Epithelial cell of esophagus (primary cell): ENCODE measurements at places on chromosomes 6 and 20.
A peak's percentile ranks its signal among the peaks of the same experiment; 100 is the strongest.

- DNase-seq: no peak
Measured at GRCh38 chr6:152298848-152299735, 338.1 kb downstream of the SYNE1 start.

- peak; percentile 11 for DNase-seq
Measured at GRCh38 chr20:57130160-57130772, 136.2 kb downstream of the BMP7 start.

DNA sequence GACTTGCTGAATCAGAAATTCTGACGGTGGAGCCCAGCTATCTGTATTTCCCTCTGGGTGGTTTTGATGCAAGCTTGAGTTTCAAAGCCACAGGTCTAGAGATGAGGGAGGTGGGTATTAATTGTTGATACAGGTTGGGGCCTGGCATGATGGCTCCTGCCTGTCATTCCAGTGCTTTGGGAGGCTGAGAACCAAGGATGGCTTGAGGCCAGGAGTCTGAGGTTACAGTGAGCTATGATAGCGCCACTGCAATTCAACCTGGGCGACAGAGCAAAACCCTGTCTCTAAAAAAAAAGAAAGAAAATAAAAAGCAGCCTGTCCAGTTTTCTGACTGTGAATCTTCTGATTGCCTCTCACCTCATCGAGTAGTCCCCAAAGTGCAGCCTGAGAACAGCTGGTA, 184.8 kb upstream of the SASH1 start:
- DNase-seq: no peak

DNA sequence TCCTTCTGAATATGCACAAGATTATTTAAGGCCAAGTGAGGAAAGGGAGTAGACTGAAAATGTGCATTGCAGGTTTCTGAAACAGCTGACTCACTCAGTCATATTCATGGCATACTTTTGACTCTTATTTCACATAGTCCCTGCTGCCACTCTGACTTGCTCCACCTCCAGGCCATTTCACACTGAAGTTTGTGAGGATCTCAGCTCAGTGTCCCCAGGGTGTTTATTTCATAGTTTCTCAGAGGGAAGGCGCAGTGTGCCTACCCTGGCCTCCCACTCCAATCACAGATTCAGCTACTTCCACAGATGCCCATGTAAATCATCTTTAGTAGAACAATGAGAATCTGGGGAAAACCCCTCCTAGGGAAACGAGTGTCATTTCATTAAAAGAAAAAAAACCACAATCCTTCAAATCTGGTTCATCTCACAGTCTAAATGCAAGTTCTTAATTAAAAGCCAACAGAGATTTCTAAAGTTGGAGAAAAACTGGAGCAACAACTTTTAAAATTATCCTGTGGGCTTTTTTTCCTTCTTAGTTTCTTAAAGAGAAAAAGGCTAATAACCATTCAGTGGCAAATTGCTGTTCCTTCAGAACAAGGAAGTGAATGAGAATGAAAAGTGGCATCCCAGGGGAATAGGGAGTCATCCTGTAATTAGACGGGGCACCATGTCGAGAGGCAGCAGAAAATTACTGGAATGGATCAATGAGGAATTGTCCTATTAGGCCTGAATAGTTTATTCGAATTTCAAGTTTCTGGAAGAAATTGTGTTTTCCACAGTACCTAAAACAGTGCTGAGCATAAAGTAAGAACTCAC, 133.6 kb downstream of the TFAP2B start:
- DNase-seq: peak; percentile 41

DNA sequence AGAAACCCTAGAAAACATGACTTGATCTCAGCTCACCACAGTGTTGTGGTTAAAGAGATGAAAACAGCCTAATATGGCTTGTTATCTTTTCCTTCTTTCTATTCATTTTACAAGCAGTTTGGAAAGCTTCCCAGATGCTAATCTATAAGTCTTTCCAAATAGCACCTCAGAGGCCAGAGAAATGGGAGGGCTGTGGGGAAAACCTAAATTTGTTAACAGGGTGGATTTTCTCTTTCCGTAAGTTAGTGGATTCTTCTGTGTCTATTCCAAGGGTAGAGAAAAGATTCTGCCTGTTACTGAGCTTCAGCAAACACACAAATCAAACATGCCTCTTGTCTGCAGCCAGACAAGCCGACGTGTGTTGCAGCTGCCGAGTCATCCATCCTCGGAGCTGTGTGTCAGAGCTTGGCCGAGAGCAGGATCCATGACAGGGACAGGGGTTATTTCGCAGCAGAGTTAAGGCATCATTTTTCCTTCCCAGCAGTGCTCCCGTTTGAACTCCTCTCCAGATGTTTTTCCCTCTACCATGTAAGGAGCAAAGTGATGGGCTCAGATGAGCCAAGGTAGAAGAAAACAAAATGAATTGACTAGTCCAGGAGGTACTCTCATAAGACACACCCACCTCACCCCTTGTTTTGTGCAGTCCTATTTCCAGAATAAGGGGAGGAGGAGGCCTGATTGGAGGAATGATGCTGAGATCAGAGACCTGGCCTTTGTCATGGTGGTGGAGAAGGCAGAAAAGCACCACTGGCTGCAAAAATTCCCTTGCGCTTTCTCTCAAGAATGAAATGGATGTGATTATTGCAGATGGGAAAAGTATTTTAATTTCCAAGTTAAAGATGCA, 560.0 kb downstream of the C6orf118 start:
- DNase-seq: peak; percentile 7

DNA sequence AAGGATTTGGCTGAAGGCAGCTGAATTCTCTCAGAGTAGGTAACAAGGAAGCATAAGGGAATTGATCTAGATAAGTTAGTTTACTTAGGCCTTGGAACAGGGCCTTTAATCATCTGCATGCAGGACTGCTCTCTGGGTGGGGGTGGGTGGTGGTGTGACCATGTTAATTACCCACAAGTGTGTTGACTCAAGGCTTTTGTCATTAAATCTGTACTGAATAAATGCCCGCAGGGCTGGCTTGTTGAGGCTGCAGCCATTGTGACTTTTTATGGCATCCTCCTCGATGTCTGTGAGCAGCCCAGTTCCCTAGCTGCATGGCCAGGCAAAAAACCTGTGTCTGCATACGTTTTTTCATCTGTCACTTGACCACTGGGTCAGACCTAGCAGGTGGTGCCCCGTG, 63.5 kb upstream of the ASCC3 start:
- no peak for DNase-seq

GRCh38 chr6:14814016-14814415, 431.9 kb upstream of the JARID2 start:
- no peak for DNase-seq

DNA sequence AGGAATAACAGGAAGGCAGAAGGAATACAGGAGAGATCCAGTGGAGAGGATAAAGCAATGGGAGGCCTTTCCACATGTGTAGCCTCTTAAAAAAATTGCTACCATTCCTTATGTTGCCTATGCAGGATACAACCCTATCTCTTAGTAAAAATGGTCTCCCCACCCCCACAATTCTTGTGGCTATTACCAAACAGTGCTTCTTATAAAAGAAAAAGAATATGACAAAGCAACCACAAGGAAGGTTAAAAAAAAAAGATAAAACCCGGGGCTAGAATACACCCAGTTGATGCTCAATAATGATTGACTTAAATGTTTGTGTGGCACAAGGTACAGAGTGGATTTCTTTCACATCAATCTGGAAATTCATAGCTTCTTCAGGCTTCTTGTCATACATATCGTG, 250.9 kb downstream of the HIVEP2 start:
- no peak for DNase-seq
